Activated CD4-positive, alpha-beta T cell treated with anti-CD3 and anti-CD28 coated beads, Interleukin-2, amount 10 ng/mL, durations not matched to agents 24 days and 14 days (primary cell): ENCODE measurements at places on chromosomes 4 and X. TPM values are rescaled to one million over a fixed set of nuclear protein-coding genes. Genes with fewer than 3 reads are reported as not detected.

The KLF8 gene
- 5.2 and 5.9 TPM in 2 replicates for total RNA-seq

The FAM47E gene
- not detected in 2 replicates for total RNA-seq

The SHISA3 gene
- total RNA-seq = 0.09 and 0.23 TPM in 2 replicates

The ZCCHC18 gene
- 0.35 and 0.69 TPM in 2 replicates for total RNA-seq

The PABPC1L2A gene
- total RNA-seq = not detected in 2 replicates

The PPA2 gene
- 65.2 and 69.3 TPM in 2 replicates for total RNA-seq

GRCh38 chr4:172095161-172095560, 282.0 kb downstream of the GALNTL6 start:
- H3K4me1 ChIP-seq = no peaks in the 10 kb centered on the region
- H3K36me3 ChIP-seq = no peaks in the 10 kb centered on the region
- no peak overlapping the region for H3K4me3 ChIP-seq
- no peak overlapping the region for H3K27ac ChIP-seq
- DNase-seq = no peak

DNA sequence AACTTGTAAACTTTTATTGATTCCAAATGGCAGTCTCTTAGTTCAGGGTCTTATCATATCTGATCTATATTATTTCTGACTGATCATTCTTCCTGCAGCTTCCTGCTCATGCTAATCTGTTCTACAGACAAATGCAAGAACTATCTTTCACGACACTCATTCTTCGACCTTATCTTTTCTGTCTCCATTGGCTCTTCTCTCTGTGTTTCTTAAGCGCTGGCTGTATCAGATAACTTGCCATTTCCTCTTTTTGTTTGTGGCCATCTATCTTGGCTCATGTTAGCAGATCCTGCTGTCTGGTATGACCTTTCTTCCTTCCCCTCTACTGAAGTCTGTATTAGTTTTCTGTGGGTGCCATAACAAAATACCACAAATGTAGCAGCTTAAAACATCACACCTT, 230.5 kb upstream of the PUDP start:
- no peak for DNase-seq
- no peaks in the 10 kb centered on the region for H3K4me1 ChIP-seq
- no peak overlapping the region for H3K27ac ChIP-seq
- H3K4me3 ChIP-seq = no peak overlapping the region

GRCh38 chrX:16160729-16161128, 6.6 kb upstream of the MAGEB17 start:
- DNase-seq = no peak
- H3K27ac ChIP-seq = no peak overlapping the region
- no peaks in the 10 kb centered on the region for H3K4me1 ChIP-seq
- H3K36me3 ChIP-seq = no peaks in the 10 kb centered on the region
- no peak overlapping the region for H3K4me3 ChIP-seq

DNA sequence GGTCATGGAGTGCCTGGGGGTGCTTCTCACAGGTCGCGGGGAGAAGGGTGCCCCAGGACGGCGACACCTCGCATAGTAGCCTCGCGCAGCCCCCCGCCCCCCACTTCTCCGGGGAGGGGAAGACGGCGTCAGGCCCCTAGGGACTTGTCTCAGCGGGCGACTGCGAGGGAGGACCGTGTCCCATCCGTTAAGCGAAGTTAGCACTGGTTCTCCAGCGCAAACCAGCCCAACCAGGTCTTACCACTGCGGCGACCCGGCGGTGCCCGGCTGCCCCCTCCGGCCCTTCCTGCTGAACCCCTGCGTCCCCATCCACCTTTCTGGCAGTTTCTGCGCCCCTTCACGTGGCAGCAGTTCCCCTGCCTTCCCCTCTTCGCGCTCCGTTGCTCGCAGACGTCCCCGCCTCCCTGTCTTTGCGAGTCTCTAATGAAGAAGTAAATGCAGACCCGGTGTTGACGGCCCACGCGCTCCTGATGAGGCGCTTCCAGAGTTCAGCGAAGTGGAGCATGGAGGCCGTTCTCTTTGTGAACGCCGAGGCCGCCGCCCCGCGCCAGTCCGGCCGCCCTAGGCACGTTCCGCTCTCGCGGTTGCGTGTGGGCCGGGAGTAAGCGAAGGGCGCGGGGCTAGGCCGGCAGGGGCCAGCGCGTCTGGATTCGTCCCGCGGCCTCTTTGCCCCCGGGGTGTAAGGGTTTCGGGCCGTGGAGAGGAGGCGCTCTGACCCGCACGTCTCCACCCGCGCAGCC, 3.0 kb downstream of the SLIT2 start:
- DNase-seq = no peak
- peaks cover 8% of the 10 kb centered on the region for H3K4me1 ChIP-seq
- peaks cover 2% of the 10 kb centered on the region for H3K36me3 ChIP-seq
- H3K27me3 ChIP-seq = peaks cover 47% of the 10 kb centered on the region
- H3K4me3 ChIP-seq = no peak overlapping the region

- no peaks in the 10 kb centered on the region for H3K36me3 ChIP-seq
- DNase-seq = no peak
- no peak overlapping the region for H3K27ac ChIP-seq
- H3K27me3 ChIP-seq = no peaks in the 10 kb centered on the region
- no peak overlapping the region for H3K4me3 ChIP-seq
Measured at GRCh38 chr4:71604785-71605184, 179.1 kb downstream of the GC start.

DNA sequence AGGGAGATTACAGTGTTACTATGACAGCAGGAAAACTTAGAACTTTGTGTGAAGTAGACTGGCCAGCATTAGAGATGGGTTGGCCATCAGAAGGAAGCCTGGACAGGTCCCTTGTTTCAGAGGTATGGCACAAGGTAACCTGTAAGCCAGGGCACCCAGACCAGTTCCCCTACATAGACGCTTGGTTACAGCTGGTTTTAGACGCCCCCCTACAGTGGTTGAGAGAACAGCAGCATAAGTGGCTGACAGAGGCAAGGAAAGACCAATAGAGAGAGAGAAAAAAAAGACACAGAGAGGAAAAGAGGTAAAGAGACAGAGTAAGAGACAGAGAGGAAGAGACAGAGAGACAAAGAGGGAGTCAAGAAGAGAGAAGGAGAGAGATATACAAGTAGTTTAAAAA, 144.5 kb downstream of the GC start:
- no peaks in the 10 kb centered on the region for H3K27me3 ChIP-seq
- no peaks in the 10 kb centered on the region for H3K36me3 ChIP-seq
- H3K4me1 ChIP-seq = no peaks in the 10 kb centered on the region

DNA sequence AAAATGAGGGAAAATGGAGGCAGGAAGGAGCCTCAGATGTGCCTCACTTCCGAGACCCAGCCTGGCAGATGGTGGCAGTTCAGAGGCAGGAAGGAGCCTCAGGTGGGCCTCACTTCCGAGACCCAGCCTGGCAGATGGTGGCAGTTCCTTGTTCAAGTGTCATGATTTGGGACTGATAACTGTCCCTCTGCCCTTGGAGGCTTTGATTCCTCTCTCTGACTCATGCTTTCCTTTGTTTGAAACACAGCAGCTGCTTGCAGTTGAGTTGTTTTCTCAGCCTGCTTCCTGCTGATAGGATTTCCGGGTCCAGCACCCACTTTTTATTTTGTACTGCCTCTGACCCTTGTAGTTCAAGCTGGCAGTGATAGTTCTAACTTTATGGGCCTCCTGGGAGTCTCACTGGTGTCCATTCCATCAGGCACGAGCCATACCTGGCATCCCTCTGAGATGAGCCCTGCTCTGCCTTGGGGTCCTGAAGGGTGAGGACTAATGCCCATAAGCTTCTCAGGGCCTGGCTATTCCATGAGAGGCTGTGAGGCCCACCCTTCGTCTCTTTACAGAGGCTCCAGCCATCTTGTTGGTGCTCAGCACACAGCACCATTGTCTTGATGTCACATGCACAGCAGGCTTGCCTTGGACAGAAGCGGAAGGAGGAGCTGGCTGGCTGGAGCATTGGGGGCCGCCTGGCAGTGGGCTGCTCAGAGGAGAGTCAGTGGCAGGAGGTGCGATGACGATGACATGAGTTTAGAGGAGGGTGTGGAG, 13.0 kb downstream of the RGS12 start:
- H3K36me3 ChIP-seq = no peaks in the 10 kb centered on the region
- no peak for DNase-seq
- H3K4me1 ChIP-seq = peaks cover 34% of the 10 kb centered on the region

DNA sequence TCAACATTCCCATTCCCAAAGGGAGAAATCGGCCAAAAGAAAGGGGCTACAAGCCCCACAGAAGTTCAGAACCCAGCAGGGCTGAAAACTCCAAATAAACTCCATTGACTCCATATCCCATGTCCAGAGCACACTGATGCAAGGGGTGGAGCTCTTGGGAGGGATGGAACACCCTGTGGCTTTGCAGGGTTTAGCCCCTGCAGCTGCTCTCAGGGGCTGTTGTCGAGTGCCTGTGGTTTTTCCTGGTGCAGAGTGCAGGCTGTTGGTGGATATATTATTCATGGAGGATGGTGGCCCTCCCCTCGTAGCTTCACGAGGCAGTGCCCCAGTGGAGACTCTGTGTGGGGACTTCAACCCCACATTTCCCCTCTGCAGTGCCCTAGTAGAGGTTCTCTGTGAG, 53.7 kb downstream of the PDGFRA start:
- no peak for DNase-seq
- no peak overlapping the region for H3K27ac ChIP-seq
- no peaks in the 10 kb centered on the region for H3K27me3 ChIP-seq
- H3K4me3 ChIP-seq = no peak overlapping the region
- no peaks in the 10 kb centered on the region for H3K36me3 ChIP-seq
- peaks cover 6% of the 10 kb centered on the region for H3K4me1 ChIP-seq

GRCh38 chr4:74402692-74403456, 37.9 kb downstream of the EREG start:
- DNase-seq = no peak
- peaks cover 5% of the 10 kb centered on the region for H3K27me3 ChIP-seq
- peaks cover 6% of the 10 kb centered on the region for H3K4me1 ChIP-seq
- no peak overlapping the region for H3K4me3 ChIP-seq
- H3K27ac ChIP-seq = no peak overlapping the region

DNA sequence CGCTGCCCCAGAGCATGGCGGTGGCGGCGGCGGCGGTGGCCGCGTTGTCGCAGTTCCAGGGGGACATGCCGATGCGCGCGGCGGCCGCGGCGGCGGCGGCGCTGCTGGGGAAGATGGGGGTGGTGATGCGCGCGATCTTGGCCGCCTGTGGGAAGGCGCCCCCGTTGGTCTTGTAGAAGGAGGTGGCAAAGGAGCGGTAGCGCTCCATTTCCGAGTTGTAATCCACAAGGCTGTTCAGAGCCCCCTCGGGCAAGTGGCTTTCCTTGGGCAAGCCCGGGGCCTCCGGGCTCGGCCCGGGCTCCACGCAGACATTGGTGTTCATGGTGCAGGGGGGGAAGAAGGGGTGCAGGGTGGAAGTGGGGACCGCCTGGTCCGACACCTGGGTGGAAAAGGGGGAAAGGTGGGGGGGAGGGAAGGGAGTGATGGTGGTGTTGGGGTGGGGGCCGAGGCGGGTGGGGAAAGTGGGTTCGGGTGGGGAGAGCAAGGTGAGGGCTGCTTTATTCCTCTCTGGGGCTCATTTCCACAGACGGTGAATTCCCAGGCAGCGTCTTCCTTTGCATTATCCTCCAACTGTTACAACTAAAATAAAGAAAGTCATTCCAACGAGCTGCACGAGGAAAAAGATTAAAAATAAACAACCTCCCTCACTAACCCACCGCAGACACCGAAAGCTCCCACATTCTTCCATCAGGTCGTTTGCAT, 3.1 kb downstream of the CXXC4 start:
- peak; percentile 70 for DNase-seq
- peaks cover 17% of the 10 kb centered on the region for H3K4me1 ChIP-seq
- peak overlapping the region; percentile 64 for H3K4me3 ChIP-seq
- no peaks in the 10 kb centered on the region for H3K36me3 ChIP-seq

DNA sequence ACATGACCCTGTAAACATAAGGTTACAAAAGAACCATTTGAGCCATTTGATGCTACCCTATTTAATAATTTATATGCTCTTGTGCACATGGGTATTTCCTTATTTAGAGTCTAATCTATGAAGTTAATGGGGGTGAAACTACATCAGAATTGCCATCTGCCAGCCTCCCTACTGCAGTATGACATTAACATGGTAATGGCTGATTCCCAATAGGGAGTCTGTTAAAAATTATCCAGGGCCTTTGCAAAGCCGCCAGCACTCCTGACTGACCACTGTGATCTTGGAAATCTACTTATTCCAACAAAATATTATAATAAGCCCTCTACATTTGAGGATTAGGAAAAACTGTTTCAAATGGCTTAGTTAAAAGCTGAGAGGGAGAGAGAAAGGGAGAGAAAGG, 153.7 kb downstream of the CLCN4 start:
- H3K36me3 ChIP-seq = no peaks in the 10 kb centered on the region
- DNase-seq = no peak
- H3K27me3 ChIP-seq = no peaks in the 10 kb centered on the region
- H3K4me1 ChIP-seq = no peaks in the 10 kb centered on the region
